ENCODE measurements at places on chromosomes 7 and 10.

DNA sequence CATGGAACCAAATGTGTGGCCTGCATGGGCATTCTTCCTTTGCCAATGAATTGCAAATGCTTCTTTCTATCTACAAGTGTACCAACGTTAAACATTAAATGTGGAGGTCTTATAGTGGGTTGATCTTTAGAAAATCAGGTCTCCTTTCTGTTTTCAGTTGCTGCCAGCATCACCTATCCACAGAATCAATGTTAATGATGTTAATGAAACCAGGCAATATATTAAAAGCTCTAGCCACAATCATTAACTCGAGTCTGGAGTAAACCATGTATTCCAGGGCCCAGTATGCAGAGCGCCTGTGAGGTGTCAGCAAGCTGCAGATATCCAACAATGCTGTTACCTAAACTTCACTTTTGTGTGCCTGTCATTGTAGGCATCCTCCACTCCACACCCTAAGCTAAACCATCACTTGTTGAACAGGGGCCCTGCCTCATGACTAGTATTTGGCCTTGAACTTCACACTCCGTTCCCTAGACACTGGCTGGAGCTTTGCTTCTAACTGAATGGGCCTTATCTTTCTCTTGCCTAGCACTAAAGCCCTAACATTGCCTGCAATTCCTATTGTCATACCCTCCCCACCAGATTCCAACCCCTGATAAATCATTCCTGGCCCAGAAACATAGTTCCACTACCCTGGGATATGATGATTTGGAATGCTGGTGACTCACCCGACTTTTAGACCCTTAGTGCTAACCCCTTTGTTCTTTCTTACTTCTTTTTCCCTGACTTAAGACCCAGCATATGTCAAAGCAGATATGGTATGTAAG lies 24.3 kb upstream of the ITGB8 start:
- no peak for DNase-seq

DNA sequence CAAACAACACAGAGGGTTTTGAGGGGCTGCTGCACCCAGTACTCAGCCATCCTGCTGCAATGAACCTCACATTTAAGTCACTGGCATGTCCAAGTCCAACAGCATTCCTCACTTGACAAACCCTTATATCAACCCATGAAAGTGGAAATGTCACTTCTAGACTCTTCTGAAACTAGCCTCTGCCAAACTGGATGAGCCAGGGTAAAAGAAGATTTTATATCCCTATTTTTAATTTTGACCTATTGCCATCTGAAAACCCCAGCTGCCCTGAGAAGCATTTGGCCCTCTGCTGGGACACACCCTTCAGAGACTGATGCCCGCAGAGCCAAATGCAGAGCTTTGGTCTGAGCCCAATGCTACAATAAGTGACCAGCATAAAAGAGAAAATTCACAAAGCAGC lies 201.1 kb downstream of the ANK3 start:
- no peak for DNase-seq

DNA sequence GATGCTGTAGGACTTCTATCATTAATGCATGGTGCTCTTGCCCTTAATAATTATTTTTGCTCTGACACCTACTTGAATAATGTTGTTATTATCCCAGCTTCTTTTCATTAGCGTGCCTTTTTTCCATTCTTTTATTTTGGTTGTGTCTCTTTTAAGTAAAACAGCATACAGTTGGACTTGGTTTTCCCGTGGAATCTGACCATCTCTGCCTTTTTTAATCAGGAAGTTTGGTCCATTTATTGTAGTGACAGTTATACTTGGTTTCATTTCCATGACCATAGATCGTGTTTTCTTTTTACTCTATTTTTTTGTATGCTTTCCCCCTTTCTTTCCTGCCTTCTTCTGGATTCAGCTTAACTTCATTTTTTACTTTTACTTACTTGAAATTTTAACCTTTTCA lies 4.6 kb downstream of the PAPOLB start:
- no peak for DNase-seq

DNA sequence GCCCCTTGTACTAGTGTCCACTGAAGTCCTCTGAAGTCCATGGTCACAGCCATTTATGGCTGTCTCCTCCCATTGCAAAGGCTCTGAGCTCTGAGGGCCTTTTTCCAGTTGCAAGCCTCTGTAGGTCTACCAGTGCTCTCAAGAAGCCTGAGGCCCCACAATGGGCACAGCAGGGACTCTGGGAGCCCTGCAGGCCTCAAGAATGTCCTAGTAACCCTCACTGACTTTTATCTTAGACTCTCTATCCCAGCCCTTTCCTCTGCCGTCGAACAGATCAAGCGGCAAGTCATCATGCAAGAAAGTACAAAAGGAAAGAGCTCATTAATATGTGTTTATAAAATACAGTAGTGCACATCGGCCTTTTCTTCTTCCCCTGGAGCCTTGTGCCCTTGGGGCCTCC lies 23.4 kb downstream of the VWA2 start:
- DNase-seq: no peak

- no peak for DNase-seq
These were observed 26.4 kb downstream of the PRF1 start for GRCh38 chr10:70575874-70576802.

DNA sequence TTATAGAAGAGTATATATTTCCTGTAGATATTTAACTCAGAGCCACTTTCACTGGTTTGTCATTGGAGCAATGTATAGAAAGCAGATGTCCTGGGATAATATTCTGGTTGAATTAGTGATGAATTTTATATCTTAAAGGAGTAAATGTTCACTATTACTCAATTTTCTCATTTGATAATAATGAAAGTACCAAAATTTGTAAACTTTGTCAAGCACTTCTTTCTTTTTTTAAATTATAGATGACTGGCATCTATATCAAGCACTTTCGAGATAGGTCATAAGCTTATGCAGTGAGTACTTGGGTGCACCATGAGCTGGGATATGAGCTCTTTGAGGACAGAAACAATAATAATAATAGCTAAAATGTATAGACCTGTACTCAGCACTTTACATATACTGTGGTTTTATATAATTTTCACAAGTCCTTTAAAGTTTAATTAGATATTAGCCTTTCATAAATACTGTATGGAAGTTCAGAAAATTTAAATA lies 11.3 kb downstream of the RSBN1L start:
- no peak for DNase-seq

DNA sequence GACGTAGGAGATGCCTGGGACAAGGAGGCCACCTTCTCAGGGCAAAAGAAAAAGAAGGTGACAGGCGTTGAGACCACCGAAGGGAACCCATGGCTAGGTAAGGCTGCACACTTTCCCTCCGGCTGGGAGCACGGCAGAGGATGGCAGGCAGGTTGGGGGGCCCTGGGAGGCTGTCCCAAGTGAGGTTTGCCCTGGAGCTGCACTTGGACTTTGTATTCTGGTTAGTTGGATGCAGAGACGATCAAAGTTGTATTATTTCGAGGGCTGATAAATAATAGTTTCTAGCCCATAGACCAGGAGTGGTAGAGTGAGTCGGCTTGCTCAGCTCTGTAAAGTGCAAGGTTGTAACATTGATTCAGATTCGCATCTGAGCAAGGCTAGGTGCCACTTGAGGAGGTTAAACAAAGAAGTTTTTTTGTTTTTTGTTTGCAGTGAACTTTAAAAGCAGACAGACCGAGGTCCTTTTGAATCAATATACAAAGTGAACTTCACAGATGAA lies 608 bp downstream of the ENTPD7 start:
- DNase-seq: no peak

DNA sequence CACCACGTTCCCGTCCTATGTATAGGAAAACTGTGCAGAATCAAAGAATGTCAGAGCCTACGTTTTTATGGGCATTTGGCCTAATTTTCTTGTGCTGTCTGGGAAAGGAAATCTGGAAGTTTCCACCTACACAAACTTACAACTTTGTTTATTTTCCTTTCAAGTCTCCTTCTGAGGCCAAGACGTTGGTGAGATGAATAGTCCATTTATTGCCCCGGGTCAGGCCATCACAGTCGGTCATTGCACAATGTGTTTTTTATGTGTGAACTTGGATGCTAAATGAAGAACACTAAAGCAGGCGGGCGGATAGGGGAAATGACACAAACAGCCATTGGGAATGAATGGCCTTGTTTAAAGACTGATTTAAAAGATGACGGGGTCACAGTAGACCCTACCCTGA lies 38.6 kb downstream of the TRIL start:
- no peak for DNase-seq

- DNase-seq: no peak
These were observed 4.4 kb upstream of the ST7 start for GRCh38 chr7:116948934-116949333.
